Activated T-cell treated with anti-CD3 and anti-CD28 coated beads for 1 hour (primary cell): ENCODE measurements at places on chromosomes 3 and 15.

DNA sequence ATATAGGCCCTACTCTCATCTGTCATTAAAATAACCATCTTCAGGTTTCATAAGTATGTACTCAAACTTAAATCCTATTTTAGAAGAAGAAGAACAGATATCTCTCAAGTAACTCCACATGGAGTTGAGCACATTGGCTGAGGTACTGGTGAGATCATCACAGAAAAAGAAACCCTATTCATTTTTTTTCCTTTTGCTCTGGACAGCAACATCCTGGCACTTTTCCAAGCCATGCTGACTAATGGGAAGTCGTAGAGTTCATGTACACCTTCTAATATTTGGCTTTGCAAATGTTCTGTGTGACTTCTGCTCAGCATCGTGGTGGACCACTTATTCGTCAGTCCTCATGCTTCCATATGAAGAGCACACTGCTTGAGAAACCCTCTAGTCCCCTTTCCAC lies 336.0 kb upstream of the KCNH8 start:
- no peak for DNase-seq

- no peak for DNase-seq
Measured at GRCh38 chr3:46917257-46917656, 39.7 kb downstream of the PTH1R start.

GRCh38 chr3:26515351-26515750 lies 107.2 kb upstream of the LRRC3B start:
- no peak for DNase-seq

GRCh38 chr15:31221936-31222515 lies 104.6 kb upstream of the KLF13 start:
- no peak for DNase-seq

DNA sequence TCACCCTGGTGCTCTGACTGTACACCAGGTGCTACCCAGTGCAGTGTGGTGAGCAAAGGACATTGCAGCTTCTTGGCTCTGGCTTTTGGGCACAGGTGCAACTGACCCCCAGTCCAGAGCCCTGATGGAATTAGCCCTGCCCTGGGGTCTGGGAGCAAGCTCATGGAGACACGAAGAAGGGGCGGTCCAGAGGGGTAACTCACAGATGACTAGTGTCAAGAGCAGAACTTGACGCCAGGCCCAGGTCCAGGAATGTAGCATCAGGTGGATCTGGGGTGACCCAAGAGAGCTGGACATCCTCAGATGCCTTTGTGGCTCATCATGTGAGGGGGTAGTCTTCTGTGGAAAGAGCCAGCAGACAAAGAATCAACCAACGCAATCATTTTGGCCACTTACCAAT lies 88.9 kb downstream of the ASB7 start:
- DNase-seq: no peak
